HS-5 (cell line): ENCODE measurements at places on chromosomes 7 and 10.

DNA sequence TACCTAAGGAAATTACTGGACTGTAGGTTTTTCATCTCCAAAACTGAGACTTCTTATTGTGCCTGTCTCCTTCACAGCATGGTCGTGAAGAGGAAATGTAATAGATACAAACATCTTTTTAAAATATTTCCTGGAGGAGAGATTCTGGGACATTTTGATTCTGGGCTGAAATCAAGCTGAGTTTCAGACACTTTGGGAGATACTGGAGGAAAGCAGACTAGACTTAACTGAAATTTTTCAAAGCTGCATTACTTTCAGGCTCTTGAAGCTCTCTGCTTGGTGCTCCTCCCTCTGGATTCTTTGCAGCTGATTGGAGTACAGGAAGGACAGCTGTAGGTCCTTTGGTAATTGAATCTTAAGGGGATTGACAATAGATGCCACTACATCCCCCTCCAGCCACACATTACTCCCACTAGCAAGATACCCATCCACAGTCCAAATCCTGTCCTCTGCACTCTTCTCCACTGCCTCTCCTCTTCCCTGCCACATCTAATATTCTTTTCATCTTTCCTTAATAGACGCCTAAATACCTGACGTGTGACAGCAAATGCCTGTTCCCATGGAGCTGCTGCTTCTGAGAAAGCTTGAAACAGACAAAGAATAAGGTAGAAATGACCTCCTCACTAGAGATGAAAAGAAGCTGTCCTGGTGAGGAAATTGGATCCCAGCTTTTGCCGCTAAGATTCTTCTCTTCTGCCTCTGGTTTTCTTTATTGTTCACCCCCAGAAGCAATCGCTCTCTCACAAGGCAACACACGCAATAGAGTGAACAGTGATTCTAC lies 111.5 kb upstream of the PHYHIPL start:
- DNase-seq = no peak

DNA sequence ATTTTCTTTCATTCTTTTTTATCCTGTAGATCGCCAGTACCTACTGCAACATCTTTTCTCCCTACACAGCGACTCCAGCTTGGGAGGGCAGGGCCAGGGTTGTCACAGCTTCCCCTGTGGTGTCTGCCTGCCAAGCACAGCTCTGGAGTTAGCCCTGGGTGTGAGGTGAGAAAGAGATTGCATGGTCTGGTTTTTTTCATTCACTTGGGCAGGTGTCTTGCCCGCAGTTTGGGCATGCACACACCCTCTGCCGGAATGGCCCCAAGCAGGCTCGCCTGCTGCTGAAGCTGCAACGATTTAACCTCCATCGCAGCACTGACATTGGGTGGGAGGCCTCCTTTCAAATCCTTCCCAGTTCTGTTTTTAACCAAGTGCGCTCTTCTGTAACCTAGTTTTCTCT lies 132.8 kb downstream of the WNT2 start:
- no peak for DNase-seq

DNA sequence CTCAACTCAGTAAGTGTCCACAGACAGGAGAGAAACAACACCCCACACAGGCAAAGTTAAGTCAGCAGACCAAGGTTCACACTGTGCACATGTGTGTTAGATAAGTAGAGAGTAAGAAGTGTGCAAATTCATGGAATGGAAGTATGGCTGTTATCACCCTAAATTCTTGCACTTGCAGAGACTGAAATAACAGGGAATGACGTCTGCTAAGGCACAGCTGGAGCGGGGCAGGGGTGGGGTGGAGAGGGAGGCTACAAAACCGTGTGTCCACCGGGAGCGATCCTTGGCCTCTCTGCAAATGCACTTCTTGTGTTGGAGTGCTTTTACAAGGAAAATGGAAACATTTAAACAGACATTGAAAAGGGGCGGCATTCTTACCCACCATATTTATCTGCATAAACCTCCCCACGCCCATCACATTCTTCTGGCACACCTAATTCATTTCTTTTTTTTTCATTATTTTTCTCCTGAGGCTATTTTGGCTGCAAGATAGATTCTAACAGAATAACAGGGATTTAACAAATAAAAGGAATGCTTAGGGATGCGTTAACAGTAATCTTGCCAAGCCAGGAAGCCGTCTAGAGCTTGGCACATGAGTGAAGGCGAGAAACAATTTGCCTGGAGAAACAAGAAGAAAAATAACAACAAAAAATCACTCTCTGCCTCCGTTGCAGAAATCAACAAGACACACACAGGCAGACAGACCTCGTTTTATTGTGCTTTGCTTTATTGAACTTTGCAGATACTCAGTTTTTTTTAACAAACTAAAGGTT lies 30.1 kb downstream of the TNS3 start:
- DNase-seq = no peak

GRCh38 chr7:130890176-130891020 lies 156.4 kb upstream of the KLF14 start:
- DNase-seq = no peak

DNA sequence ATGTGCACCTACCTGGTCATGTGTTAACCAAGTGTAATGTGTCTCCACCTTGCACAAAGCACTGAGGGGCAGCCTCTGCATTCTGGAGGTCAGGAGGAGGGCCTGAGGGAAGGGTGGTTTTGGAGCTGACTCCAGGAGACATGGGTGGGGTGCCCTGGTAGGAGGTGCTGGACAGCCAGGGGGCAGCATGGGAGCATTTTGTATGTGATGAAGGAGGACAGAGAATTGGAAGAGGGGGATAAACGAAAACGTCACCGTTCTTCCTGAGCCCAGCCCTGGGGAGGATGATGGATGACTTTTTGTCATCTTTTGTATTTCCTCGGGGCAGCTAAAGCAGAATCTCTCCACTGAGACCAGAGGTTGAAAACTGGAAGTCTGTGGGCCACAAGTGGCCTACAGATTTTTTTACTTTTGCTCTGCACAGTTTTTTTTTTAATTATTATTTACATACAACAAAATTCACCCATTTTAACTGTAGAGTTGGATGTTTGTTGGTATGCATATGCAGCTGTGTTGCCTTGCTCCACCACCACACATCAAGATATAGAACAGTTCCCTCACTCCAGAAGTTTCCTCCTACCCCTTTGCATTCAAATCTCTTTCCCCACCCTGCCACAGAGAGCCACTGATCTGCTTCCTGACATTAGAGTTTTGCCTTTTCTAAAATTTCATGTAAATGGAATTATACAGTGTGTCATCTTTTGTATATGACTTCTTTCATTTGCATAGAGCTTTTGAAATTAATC lies 242.5 kb downstream of the VTI1A start:
- DNase-seq = no peak

DNA sequence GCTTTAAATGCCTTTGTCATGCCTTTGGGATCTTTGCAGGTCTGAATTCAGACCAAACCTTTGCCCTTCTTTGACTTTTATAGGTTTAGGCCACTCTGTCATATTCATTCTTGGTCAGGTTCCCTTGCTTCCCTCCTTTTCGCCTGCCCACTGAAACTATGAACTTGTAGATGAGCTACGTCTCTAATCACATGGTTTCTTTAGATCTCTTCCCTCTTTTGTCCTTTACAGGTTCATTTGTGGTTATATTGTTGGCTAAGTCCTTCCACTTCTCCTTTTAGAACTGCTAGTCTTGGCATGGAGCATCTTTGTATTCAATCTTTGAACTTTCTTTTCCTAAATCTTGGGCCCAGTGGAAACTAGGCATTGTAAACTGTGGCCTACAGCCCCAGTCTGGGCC lies 104.0 kb upstream of the ZEB1 start:
- no peak for DNase-seq

DNA sequence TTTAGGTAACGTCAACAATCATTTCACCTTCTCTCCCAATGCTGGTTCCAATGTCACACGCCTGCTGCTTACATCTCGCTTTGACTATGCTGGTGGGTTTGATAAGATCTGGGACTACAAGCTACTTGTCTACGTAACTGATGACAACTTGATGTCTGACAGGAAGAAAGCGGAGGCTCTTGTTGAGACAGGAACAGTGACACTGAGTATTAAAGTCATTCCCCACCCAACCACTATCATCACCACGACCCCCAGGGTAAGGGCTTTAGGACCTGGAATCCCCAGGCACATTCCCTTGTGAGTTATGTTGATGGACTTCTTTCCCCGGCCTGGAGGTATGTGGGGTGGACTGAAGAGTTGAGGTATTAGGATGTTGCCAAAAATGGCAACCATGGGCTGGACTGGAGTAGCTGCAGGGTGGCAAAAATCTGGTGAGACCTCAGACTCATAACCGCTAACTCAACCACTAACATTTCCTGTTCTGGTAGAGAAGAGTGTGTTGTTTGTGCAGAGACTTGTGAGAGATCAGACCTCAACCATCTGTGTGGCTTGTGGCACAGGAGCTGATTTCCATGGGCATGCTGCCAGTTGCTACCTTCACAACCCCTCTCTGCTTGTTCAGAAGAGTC lies 59.2 kb downstream of the CDHR3 start:
- no peak for DNase-seq

DNA sequence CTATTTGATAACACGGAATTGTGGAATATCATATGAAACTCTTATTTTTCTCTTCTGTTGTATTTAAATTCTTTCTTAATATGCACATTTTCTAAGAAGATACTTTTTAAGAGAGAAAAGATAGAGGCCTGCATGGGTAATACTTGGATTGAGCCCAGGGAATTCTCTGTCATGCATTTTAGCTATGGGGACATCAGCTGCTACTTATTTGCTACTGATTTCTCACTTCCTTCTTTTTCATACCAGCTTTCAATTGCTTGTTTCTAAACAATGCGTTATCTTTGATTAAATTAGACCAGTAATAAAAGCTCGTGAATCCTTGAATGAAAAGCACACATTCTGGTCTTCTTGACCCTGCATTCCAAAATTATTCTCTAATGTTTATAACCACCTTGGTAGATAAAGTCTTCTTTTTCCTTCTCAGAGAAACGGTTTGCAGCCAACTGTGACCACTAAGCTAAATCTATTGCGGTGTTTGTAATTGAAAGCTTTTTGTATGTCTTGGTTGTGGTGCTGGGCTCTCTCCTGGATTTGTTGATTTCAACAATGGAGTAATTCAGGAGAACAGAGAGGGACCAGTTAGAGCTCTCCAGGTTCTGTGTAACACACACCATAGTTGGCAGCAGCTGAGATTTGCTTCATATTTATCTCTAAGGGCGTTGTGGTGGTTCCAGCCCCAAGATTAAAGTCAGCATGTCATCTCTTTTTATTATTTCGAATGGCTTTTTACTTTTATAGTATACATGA lies 139.3 kb downstream of the PPP1R9A start:
- DNase-seq = no peak

- no peak for DNase-seq
These were observed 123.5 kb downstream of the AHR start for GRCh38 chr7:17421941-17422340.

DNA sequence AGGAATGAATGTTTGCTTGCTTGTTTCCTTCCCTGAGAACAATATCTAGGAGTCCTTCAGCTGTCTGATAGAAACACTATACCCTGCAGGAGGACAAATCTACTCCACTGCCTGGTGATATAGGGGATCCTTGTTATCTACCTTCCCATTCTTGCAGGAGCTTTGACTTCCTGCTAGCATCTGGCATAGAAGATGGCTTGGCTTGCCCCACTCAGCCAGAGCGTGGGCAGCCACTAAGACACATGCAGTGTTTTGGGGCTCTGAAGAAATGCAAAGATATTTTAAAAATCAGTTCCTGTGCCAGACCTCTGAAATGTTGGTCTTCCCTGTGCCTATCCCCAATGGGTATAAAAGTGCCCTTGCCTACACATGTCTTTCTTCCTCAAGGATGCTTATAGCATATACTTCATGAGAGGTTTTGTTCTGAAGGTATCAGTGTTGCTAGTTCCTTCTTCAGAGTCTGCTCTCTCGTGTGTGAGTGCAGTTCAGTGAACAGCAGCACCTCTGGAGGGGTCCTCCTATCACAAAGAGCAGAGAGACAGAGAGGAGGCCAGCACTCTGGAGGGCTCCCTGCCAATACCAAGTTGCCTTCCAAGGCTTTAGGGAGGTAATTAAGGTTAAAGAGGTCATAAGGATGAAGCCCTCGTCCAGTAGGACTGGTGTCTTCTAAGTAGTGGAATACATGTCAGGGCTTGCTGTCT lies 149.1 kb upstream of the CALCR start:
- DNase-seq = no peak
